Retinal pigment epithelial cell (primary cell): ENCODE measurements at places on chromosomes 4 and X.

DNA sequence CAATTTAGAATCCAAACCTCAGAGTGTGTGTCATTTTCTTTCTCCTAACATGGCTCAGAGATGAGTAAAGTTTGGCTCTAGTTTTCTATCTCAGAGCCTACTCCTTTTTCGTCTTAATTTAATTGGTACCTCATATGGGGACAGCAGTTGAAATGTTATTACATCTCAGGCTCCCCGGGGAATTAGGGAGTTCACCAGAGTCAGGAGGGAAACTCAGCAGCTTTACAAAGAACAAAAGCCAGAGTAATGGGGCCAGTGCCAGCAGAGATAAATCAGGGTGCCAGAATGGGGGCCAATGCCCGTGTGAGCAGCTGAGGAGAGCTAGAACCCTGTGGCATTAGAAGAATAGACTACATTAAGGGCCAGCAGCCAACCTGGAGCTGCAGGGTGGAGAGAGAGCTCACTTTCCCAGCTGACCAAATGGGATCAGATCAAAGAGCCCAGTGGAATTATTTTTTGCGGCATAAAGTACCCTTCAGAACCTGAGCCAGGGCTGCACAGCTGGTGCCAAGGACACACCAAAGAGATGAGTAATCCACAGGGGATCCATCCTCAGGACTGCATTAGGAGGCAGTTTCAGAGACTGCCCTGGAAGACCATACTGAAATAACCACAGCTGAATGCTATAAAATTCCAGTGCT is 207.1 kb upstream of the DKK2 start:
- no peak for DNase-seq

- no peak for DNase-seq
Measured at GRCh38 chrX:37786624-37787422, 7.0 kb downstream of the CYBB start.

DNA sequence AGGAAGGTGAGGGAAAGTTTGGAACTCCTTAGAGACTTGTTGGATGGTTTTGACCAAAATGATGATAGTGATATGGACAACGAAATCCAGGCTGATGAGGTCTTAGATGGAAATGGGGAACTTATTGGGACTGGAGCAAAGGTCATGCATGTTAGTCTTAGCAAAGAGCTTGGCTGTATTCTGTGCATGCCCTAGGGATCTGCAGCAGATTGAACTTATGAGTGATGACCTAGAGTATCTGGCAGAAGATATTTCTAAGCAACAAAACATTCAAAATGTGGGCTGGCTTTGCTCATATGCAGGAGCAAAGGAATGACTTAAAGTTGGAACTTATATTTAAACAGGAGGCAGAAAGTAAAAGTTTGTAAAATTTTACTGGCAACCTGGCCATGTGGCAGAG is 489.3 kb upstream of the DIPK2B start:
- DNase-seq = no peak

DNA sequence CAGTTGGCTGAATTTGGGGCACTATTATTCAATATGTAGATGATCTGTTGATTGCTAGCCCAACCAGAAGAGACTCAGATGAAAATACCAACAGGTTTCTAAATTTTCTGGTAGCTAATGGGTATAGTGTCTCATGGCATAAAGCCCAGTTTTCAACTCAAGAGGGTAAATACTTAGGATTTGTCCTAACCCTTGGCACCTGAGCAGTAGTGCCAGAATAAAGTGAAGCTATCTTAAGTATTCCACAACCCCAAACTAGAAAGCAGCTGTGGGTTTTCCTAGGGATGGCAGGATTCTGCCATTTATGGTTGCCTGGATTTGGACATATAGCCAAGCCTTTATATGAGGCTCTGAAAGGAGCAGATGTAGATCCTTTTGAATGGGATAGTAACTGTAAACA is 119.0 kb downstream of the AGTR2 start:
- DNase-seq = no peak

- no peak for DNase-seq
Measured at GRCh38 chrX:65596270-65597034, 61.9 kb upstream of the LAS1L start.

- DNase-seq = no peak
Measured at GRCh38 chrX:101357166-101357795, 8.7 kb upstream of the TIMM8A start.

DNA sequence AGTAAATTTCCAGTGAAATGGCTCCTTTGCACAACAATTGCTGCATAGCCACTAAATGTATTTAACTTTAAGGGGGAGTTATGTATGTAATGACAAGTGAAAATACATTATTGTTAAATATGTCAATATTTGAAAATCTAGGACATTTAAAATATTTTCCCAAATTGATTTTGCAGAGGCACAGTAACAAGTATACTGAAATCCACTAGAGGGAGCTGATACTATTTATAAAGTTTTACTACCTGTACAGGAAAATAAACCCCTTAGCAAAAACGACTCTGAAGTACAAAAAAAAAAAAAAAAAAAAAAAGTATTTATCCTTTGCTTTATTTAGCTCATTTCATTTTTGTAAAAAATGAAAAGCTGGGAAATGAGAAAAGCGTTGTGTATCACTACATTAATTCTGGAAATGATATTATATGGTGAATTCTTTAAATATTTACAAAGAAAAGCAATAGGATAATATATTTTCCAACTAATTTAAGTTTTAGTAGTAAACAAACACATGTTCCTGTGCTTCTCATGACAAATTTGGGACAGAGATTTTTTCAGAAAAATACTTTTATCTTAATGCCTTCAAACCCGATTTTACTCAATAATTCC is 727.7 kb downstream of the DMD start:
- DNase-seq = no peak

- peak; percentile 65 for DNase-seq
Measured at GRCh38 chr4:172982151-172982590, 186.4 kb upstream of the GALNT7 start.

DNA sequence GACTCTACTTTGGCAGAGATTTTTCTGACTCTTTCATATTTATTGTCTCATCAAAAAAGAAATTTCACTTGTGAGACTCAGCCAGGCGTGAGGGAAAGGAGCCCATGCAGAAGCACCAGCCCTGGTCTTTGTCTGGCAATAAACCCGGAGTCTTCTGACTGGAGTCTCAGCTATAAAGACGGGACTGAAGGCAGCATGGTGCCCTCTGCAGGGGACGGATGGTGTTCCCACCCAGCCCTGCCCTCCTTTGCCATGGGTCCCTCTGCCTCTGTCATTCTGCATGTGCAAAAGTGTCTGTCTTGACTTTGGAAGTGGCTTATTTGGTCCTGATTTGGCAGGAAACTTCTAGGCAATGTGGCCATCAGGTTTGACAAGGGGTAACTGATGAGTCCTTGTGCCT is 14.2 kb downstream of the ZNF185 start:
- no peak for DNase-seq

- no peak for DNase-seq
Measured at GRCh38 chr4:1572010-1572385, 112.1 kb downstream of the FAM53A start.

GRCh38 chr4:41430792-41431191 is 107.2 kb upstream of the LIMCH1 start:
- DNase-seq = no peak

DNA sequence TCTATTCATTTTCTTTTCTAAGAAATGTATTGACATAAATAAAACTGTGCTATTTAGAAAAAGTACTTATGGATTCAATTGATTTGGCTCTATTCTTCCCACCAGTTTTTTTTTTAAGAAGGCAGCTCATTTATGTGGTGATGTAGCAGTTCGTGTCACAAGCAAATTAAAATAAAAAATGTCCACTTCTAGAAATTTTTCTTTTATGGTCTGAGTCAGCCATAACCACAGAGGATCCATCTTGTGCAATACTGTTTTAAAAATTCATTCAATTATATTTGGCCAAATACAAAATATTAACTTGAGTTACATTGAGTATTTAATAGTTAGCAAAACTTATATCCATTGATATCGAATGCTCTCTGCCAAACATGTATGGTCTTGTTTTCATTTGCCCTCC is 207.9 kb upstream of the FAT1 start:
- DNase-seq = no peak

DNA sequence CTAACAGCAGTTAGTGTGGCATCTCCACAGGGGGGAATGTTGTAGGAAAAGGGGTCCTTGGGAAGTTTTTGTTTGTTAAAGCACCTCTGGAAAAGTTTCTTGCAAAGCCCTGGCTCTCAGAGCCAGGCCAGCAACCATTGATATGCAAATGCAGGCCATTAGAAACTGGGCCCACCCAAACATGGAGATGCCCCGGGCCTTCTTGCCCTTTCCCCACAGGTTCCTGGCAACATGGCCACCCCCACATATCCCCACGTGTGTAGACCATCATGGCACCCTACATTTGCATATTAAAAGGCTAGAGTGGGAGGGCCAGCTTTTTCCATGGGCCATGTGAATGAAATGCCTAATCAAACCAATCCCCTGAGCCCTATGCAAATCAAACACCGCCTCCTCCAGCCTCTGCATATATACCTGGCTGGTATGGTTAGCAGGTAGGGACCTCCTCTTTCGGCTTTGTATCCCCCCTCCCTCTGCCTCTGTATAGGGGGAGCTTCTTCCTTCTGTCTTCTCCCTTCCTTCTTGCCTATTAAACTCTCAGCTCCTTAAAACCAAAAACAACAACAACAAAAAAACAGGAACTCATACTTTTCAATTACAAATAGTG is 44.0 kb upstream of the ZCCHC13 start:
- no peak for DNase-seq

DNA sequence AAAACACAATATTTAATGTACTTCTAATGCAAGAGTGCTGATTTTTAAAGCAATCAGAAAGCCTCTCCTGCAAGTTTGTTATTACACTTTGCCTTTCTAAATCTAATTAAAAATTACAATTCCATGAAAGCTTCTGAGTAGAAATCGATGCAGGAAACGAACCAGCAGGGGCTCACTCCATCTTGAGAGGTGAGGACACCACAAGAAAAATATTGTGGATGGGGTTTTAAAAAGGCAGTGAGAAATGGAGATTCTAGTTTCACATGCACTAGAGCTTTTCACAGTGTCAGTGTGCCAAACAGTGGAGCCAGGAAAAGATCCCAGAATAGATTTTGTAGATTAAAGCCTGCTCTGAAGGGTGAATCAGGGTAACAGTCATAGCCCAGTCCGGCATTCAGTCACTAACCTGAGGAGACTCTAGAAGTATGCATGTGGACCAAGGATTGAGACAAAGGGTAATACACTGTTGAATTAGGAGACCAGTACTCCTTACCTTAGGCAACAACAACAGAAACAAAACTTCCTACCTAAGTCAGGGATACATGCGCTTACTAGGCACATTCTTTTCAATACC is 362.3 kb downstream of the NAF1 start:
- no peak for DNase-seq

DNA sequence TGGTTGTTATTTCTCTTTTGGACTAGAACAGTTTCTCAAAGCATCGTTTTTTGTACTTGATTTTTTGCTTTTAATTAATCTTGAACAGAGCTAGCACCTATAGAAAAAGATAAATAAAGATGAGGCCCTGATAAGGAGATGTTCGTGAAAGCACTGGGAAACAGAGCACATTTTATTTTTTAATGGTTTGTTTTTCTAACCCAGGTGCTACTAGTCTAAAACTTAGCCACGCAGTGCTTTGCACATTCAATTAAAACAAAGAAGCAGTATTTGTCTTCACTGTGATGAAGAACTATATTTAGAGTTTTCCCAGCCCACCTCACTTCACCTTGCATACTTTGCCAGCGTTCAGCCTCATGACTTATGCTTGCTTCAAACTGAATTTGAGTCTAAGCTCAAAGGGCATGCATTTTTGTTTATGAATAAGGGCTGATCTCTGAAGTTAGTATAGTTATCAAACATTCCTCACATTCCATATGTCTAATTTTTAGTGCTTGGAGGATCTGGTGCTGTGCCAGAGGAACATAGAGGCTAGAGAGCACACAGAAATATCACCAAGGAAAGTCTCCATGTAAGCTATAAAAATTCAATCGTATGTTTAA is 76.7 kb downstream of the WWC2 start:
- peak; percentile 82 for DNase-seq

- no peak for DNase-seq
Measured at GRCh38 chrX:35380808-35381700, 417.1 kb upstream of the MAGEB16 start.

GRCh38 chr4:127344071-127344470 is 288.7 kb upstream of the INTU start:
- DNase-seq = no peak

- no peak for DNase-seq
Measured at GRCh38 chr4:33802578-33802977, 2441.7 kb downstream of the ARAP2 start.

GRCh38 chr4:177251237-177251636 is 58.4 kb upstream of the NEIL3 start:
- DNase-seq = no peak

GRCh38 chr4:79689740-79690139 is 281.7 kb upstream of the GK2 start:
- peak; percentile 5 for DNase-seq

- DNase-seq = no peak
Measured at GRCh38 chr4:1651609-1652008, 32.5 kb downstream of the FAM53A start.

DNA sequence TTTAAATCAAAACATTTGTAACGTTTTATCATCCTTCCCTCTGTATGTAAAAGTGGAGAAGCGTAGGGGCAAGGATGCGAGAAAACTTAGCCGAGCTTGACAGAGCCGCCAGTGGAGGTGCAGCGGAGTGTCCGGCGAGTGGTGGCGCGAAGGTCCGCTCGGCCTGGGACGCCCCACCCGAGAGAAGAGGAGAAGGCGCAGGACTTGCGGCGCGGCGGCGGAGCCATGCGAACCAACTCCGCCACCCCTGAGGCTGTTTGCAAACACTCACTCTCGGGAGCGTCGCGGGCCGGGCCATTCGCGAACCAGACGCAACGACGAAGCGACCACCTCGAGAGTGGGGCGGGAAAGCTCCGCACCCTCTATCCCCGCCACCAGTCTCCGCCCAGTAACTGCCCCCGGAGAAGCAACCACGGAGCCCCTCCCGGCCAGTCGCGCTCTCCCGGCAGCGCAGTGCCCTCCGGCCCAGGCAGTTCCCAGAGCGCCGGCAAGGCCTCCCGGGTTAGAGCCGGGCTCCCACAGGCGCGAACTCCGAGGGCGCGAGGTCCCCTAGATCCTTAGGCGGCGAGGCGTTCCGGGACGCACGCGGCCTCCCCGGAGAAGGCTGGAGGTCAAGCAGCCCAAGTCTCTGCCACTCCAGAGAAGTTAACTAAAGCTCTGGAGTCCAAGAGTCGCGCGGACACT is 2.3 kb upstream of the MAB21L2 start:
- DNase-seq = no peak

GRCh38 chr4:112007391-112007790 is 137.9 kb upstream of the FAM241A start:
- peak; percentile 39 for DNase-seq

- DNase-seq = no peak
Measured at GRCh38 chrX:112877771-112878173, 37.1 kb upstream of the AMOT start.
